ENCODE measurements at places on chromosomes 3 and 15.
A peak's percentile ranks its signal among the peaks of the same experiment; 100 is the strongest.

DNA sequence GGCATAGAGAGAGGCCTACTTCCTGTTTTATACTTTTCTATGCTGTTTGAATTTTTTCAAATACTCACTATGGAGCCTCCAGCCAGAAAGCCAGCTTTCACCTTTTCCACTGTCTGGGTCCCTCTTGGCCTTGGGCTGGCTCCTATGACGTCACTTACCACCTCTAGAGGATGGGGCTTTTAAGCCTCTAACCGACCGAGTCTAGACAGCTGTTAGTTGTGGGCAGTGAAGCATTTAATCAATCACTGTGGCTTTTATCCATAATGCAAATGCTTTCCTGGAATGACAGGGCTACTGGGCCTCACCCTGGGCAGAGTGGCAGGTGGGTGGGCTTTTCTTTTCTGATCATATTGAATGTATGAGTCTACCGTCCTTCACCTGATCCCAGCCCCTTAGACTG is 61.9 kb downstream of the LRRK1 start:
- DNase-seq = no peak

DNA sequence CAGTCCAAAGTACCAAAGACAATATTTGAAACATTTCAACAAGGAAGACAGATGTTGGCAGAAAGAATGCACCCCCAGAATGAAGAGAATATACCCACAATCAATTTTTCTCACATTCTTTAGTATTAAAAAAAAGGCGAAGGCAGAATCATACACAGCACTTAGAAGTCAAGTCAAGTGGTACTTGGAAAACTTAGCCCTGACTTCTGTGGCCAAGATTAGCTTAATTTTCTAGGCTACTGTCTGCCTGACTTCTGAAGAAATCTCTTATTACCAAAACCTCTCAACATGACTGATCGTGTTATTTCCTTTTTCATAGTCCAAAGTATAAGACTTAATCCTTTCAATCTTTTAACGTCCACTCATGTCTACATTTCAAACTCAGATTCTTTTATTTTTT is 60.7 kb downstream of the PBRM1 start:
- DNase-seq = no peak

GRCh38 chr3:168885028-168885427 is 778.5 kb downstream of the MECOM start:
- DNase-seq = peak; percentile 88

- DNase-seq = no peak
Measured at GRCh38 chr15:25242957-25243799, 195.6 kb downstream of the UBE3A start.

DNA sequence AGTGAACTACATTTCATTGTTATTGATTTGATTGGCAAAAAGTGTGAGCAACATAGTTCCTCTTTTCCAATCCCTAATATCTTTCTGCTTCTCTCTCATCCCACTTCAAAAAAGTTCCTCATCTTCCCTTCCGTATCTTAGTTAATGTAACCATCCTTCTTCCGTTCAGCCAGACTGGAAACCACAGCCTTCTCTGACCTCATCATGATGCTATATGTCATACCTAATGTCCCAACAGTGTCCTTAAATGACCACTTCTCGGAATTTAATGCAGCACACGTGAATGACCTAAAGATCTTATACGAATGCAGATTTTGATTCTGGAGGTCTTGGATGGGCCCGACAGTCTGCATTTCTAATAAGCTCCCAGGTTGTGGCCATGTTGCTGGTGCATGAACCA is 320.3 kb upstream of the SATB1 start:
- DNase-seq = no peak

GRCh38 chr15:67085818-67086636 is 20.6 kb downstream of the SMAD3 start:
- no peak for DNase-seq

DNA sequence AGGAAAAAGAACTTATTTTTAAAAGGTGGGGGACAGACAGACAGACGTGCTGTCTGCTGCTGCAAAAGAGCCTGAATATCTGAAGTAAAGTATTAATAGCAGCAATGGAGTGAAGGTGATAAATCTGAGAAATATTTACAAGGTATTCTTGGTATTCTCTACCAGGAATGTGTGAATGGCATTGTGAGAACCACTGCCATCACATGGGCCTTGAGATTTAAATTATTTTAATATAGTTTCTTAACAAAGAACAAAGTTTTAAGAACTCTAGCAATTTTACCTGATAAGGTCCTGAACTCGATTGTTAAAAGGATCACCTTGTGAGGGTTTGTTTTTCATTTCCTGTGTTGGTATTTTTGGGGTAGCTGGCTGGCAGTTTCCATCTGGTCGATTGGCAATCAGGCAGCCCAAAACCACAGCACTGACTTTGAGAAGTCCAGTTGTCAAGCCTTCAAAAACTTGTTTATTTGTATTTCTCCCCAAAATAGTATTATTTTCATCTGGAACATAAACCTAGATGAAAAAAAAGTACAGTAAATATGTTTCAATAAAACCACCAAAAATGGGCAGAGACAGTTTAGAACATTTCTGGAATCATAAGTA is 97.3 kb downstream of the ISL2 start:
- DNase-seq = no peak

DNA sequence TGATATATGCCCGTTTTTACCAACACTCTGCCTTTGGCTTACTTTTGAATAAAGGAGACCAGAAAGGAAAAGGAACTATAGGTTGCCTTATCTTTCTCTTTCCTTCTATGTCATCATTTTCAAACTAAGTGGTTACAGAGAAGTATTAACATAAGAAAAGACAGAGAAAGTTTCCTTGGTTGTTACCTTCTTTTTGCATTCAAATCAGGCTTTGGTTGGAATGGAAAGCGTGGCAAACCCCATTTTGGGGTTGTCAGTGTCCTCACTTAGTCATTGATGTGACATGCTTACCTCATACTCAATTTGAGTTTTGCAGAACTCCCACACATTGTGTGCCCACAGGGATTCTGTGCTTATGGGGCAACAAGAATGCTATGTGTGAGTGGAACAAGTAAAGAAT is 3.7 kb upstream of the THRB start:
- DNase-seq = no peak

- no peak for DNase-seq
Measured at GRCh38 chr3:38152609-38153008, 12.7 kb upstream of the OXSR1 start.

- no peak for DNase-seq
Measured at GRCh38 chr3:13714251-13714916, 165.5 kb downstream of the FBLN2 start.

DNA sequence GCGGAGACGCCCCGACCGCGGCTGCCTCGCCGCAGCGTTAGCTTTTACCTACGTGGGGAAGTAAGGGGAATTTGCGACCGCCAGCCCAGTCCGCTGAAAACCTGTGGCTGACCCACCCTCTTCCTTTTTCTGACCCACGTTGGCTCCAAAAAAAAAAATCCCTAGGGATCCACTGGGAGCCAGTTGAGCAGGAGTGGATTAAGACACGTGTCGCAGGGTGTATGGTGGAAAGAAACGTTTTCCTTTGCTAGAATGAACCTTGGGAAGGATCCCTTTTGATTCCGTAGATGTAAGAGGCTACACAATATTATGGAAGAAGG is 575 bp upstream of the PCYT1A start:
- DNase-seq = no peak

DNA sequence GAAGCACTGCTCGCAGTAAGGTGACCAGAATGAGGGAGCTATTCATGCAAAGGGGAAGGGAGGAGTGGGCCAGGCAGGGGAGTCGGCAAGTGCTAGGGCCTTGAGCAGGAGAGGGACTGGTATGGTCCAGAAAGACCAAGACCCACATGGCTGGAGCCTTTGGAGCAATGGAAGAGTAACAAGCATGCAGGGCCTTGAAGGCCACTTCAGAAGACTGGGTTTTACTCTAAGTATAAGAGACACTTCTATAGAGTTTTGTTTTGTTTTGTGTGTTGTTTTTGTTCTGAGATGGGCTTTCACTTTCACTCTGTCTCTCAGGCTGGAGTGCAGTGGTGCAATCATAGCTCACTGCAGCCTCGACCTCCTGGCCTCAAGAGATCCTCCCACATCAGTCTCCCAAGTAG is 42.0 kb downstream of the BFSP2 start:
- no peak for DNase-seq

DNA sequence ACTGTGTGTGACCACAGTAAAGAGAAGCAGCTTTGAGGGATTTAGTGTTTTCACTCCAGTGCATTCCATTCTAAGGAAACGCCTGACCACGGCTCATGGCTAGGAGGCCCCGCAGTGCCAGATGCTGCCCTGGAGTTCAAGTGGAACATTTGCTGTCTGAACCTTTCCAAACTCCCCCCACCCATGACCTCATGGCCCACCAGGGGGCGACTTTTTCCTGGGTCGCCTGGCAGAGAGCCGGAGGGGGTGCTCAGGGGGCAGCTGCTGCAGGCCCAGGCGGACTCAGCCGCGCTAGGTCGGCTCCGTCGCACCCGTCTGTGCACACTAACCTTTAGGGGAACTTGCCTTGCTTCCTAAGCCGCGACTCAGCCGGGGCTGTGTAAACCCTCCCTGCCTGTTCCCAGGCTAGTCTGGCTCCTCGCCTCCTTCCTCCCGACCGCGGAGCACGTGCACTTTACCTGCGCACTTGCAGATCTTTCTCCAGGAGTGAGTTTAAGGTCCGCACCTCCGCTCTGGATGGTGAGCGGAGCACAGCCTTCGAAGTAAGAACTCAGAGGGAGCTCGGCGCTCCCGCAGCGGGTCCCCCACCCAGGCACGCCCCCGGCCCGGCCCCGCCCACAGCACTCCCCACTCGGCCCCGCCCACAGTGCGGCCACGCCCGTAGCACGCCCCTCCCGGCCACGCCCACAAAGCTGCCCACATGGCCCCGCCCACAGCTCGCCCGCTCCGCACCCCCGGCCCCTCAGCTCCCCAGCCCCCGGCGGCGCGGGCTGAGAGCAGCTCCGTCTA is at the start of gene OCA2:
Gene OCA2, minus strand, starts transcription at position 550 of the 789 bp plus-strand sequence. CDS start 17,441 bp downstream, outside the sequence.
- DNase-seq = no peak

GRCh38 chr15:99717161-99718009 is 15.9 kb downstream of the LYSMD4 start:
- DNase-seq = no peak

GRCh38 chr3:119598410-119599098 is 869 bp downstream of the PLA1A start:
- DNase-seq = no peak

GRCh38 chr3:161217496-161217895 is 3.6 kb upstream of the NMD3 start:
- DNase-seq = peak; percentile 74

- no peak for DNase-seq
Measured at GRCh38 chr3:5464649-5465048, 277.1 kb downstream of the EDEM1 start.

DNA sequence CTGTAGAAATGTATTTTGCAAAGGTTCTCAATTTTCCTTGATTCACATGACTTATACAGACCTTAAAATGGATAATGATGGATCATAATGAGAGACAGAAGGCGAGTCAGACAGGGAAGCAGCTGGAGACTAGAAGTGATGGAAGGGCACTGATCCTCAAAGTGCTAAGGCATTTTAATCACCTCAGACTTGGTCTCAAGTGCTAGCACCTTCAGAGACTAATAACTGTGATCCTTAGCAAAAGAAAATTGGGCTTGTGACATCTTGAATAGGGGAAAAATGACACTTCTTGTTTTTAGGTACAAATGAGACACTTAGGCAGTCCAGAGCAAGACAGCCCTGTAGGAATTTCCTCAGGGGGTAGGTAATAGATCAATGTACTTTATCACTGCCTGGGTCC is 1011.7 kb downstream of the SQOR start:
- DNase-seq = no peak

- no peak for DNase-seq
Measured at GRCh38 chr3:127366383-127366782, 78.5 kb upstream of the PRR20G start.

DNA sequence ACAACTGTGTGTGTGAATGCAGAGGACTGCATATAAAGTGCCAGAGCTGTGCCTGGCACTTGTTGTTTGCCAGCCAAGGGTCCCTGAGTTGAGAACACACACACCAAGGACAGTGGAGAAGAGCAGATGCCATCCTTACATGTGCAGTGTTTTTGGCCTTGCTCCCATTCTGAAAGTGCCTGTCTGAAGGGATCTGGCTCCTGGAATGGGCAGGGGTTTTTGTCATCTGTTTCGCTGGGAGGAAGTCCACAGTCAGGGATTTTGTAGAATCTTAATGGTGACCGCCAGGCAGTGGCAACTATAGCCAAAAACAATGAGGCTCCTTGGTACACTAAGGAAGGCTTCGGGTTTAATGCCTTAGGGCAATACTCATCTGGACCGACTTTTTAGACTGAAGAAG is 63.7 kb downstream of the DUT start:
- DNase-seq = no peak

DNA sequence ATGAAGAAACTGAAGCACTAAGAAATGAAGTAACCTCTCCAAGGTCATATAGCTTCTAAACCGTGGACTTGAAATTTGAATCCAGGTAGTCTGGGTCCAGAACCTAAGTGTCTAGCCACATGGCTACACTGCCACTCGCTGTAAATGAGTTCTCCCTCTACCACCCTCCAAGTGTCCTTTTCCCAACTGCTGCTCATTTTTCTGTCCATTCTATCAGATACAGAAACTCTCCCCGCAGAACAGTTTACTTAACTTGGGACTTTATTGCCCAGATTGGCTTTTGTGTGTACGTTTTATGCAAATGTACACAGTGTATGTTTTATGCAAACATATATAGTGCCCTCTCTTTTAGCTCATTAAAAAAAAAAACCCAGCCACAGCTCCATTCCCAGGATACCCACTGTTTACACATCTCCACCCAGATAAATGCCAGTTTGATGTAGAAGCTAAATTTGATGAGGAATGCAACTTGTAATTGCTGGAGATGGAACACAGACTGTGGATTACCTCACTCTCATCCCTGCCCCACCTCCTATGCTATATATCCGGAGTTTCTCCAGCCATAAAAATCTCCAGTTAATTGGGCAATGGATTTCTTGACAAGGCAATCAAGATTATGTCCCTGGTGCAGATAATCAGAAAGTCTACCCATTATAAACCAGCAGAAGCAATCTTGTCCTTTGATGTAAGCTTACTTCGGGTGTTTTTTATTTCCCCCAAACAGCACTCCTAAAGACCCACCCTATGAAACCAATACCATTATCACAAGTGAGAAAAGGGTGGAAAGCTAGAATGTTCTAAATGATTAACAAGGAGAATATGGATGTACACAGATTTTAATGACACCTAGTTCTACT is 42.0 kb downstream of the THBS1 start:
- no peak for DNase-seq

DNA sequence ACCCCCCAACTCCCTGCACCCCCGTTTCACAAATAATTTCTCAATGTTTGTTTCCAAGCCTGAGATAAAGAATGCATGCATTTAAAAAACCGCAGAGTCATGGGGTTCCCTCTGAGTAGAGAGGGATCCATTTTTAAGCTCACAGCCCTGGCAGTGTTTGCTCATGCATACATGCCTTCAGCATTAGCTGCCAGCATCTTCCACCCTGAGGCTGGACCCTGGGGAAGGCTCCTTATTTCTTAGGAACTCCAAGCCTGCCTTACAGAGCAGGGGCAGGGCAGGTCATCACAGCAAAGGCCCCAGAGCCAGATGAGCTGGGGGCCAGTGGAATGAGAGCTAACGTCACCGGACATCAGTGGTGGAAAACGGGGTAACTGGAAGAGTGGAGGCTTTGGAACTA is 31.3 kb downstream of the TLE3 start:
- DNase-seq = no peak
